Inflammatory macrophage treated with lipopolysaccharide for 1 hour (primary cell): ENCODE measurements at places on chromosomes 7 and 10.

- DNase-seq: no peak
Measured at GRCh38 chr10:59724098-59724938, 14.7 kb upstream of the SLC16A9 start.

GRCh38 chr7:135681762-135682161, 19.4 kb downstream of the STMP1 start:
- no peak for DNase-seq

DNA sequence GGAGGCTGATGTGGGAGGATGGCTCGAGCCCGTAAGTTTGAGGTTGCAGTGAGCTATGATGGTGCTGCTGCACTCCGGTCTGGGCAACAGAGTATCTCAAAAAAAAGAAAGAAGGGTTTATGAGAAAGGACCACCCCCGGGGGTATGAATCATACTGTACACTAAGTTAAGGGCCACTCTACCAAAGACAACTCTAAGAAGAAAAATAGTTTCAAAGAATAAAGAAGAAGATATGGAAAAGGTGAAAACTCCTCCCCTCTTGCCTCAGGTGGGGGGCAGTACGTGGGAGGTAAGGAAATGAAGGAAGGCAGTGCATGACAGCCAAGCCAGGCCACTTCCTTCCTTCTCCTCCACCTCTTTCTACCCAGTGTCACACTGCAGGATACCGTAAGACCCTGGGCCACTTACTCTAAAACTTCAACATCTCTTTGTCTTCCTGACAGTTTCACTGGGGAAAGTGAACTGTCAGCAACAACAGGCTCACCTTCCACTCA, 61.3 kb downstream of the PIP4K2A start:
- no peak for DNase-seq

GRCh38 chr10:29104661-29105399, 184.0 kb upstream of the LYZL1 start:
- no peak for DNase-seq

GRCh38 chr10:99266383-99266782, 30.7 kb upstream of the HPSE2 start:
- DNase-seq: no peak

DNA sequence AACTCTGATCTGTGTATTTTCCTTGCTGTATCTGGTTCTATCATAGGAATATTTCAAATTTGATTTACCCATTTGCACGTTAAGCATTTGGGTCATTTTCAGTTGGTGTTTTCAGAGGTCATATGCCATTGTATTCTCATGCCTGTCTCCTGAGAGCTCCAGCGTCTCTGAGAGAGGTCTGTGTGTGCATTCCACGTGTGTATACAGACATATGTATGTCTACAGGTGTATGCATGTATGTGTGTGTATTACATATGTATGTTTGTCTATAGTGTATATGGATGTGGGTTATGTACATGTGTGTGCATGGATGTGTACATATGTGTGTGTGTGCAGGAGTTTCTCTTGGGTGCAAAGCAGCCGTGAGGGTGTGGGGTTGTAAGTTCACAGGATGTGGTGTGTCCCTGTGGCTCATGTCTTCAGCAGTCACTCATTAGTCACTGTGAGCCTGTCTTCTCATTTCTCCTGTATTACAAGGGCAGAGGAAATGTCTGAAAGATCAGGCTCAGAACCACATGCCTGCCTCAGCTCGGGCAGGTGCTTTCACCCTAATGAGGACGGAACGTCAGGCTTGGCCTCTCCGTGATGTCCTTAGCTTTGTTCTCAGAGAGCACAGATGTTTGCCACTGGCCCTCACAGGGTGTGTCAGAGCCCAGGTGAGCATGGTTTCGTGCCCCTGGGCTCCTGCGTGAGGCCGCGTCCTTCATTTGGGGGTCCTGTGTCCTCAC, 101.6 kb downstream of the NKX6-2 start:
- no peak for DNase-seq

- no peak for DNase-seq
Measured at GRCh38 chr10:10942441-10942840, 75.2 kb upstream of the CELF2 start.

DNA sequence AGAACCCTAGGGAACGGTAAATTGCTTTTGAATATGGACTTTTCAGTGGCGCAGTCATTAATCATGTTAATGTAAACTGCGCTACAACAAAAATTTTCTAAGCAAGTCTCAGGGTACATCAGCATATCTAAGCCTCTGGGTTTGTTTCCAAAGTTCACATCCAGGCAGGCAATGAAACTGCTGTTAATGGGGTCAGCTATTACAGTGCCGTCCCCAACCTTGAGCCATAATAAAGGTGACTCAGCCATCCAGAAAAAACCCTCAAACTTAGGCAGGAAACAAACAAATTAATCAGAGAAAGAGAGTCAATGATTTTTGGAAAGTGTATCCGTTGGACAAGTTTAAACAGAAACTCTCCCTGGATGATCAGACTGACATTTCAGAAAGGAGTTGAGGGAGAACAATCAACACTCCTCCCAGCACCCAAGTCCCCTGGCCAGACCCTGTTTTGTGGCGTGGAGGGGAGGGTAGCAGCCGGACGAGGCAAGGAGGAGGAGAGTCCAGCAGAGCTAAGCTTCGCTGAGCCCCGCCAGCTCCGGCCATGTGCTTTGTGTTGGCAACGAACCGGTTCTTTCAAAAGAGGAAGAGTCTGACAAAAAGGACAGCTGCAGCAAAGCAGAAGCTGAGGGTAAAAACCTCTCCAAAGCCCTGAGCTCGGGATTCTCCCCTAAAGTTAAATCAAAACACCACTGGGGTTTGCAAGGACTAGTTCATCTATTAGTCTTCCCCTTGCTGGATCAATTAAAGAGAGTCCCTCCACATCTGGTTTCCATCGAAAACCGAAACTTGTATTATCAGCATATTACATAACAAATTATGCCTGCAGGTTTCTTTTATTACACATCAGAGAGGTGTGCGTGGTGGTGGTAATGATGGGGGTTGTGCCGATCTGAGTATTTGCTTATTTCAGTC, 3.6 kb downstream of the FAM53B start:
- DNase-seq: peak; percentile 73

DNA sequence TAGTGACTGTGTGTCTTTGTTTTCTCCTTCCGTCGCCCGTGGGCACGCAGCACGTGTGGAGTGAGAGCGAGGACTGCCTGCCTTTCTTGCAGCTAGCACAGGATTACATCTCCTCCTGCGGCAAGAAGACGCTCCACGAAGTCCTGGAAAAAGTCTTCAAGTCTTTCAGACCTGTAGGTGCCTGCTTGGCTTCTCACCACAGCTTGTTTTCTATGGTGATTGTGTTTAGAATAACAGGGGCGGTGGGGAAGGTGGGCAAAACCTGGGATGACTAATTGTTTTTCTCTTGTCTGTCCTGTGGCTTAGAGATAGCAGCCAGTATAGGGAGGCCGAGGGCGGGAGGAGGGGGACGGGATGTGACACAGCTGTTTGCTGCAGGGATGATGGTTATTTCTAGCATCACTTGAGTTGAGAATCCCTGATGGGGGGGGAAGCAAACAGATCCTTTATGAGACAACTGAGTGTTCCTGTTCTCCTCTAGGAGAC, 11.4 kb downstream of the MTURN start:
- no peak for DNase-seq

GRCh38 chr7:7505915-7506314, 29.8 kb downstream of the COL28A1 start:
- no peak for DNase-seq

- no peak for DNase-seq
Measured at GRCh38 chr10:49694466-49694865, 15.0 kb downstream of the C10orf53 start.

- DNase-seq: no peak
Measured at GRCh38 chr10:88893611-88894010, 13.6 kb downstream of the STAMBPL1 start.

GRCh38 chr10:49080071-49080470, 35.3 kb downstream of the VSTM4 start:
- peak; percentile 26 for DNase-seq

DNA sequence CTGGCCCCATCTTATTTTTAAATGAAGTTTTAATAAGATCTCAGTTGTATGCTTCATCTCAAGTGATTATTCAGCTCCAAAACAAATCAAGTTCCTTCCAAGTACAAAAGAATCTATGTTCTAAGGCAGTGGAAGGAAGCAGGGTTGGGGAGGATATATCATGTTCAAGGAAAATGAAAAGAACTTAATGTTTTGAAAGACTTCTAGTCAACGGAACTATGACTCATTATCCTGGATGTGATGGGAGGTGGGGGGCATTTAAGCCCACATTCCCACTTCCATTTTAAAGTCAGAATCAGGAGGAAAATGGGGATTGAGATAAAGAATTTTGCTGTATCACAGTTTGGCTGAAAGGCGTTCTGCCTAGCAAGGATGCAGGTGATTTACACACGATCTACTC, 59.4 kb downstream of the FANK1 start:
- no peak for DNase-seq

- DNase-seq: no peak
Measured at GRCh38 chr10:31804352-31804810, 124.2 kb downstream of the ARHGAP12 start.

GRCh38 chr7:151431768-151432311, 8.1 kb downstream of the CRYGN start:
- DNase-seq: no peak

- DNase-seq: no peak
Measured at GRCh38 chr7:111678986-111679385, 116.7 kb upstream of the IMMP2L start.

DNA sequence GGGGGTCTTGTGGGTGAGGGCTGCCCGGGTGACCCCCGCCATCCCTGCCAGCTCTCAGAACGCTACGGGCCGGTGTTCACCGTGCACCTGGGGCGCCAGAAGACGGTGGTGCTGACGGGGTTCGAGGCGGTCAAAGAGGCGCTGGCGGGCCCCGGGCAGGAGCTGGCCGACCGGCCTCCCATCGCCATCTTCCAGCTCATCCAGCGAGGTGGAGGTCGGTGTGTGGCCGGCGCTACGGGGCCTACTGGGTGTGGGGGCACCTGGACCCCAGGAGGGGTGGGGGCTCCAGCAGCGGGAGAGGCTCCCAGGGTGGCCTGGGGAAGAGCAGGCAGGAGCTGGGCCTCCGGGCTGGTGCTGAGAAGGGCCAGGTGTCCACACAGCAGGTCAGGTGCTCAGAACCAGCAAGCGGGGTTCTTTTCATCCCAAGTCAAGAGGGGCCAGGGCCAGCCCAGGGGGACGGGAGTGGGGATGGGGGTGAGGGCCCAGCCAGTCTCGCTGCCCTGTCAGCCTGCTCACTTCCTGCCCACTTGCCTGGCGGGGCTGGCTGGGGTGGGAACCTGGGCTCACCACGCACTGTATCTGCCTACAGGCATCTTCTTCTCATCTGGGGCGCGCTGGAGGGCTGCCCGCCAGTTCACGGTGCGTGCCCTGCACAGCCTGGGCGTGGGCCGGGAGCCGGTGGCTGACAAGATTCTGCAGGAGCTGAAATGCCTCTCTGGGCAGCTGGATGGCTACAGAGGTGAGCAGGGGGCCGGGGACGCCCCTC, 1.6 kb downstream of the CYP2W1 start:
- no peak for DNase-seq

GRCh38 chr7:294440-295154, 4.6 kb downstream of the FOXL3 start:
- DNase-seq: no peak

GRCh38 chr7:77995717-77996116, 197.1 kb downstream of the PHTF2 start:
- DNase-seq: no peak

- DNase-seq: peak; percentile 9
Measured at GRCh38 chr7:138979226-138979979, 1.8 kb downstream of the KIAA1549 start.

GRCh38 chr10:50431133-50431532, 179.8 kb upstream of the ASAH2 start:
- peak; percentile 88 for DNase-seq

GRCh38 chr7:131919920-131920709, 363.7 kb upstream of the PODXL start:
- DNase-seq: no peak

DNA sequence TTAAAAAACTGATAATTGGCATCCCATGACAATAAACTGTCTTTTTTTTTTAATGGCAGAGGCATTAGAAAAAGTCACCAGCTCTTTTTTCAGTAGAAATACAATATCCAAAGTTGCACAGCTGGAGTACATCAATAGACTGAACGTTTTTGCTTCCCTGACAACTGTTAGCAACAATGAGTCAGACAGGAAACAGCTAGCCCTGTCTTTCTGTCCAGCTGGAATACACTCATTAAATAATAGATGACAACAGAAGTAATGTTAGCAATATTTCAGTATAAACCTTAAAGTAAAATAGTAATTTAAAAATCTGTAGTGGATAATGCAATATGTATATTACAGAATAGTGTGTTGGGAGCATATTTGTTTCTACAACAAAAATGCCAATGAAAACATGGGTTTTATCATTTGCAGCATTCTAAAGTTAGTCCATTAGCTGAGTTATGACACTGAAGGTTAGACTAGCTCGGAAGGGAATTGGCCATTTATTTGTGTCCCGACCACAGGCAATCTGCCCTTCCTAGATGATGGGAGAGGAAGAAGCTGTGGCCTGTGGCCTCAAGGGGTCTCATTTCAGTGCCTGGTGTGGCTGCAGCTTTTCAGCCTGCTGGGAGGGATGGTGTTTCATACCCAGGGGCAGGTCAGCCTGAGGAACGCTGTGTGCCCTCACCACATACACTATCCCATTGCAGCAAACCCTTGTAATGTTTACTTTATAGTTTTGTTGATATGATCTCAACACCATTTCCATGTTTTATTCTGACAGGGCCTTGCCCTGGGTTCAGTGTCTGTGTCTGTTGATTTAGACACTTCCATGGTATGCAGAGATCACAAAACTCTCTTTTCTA, 173.3 kb downstream of the SLC16A9 start:
- no peak for DNase-seq
